ENCODE measurements at places on chromosomes 1 and 21. TPM values are rescaled to one million over a fixed set of nuclear protein-coding genes. Genes with fewer than 3 reads are reported as not detected.
A peak's percentile ranks its signal among the peaks of the same experiment; 100 is the strongest.

DNA sequence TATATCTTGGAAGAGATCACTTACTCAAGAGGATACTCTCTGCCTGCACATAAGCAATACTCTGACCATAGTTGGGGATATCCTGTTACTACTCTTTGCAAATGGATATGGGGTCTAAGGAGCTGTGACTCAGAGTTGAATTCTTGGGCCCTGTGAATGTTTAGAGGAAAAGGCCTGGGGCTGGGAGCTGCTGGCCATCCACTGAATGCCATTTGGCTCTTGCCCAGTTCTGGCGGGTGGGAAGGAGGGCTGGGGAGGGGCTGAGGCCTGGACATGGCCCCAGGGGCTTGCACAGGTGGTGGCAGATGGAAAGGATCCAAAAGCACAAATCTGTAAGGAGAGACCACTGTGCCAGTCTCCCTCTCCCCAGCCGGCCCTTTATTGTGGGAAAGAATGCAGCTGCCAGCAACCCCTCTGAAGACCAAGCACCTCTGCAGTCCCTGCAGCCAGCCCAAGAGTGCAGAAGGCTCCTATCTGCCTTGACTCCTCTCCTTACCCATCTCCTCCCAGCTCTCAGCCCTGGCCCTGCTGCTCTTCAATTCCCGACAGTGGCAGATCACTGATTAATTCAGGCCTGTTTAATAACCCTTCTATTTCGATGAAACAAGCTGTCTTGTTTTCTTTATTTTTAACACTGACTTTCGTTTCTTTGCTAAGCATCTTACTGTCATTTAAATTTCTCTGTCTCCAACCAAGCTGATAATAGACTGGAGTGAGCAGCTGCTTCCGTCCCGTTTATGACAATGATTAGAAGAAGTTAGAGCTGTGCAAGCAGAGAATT is 12.1 kb downstream of the PLXNA2 start:
- no peak for DNase-seq

DNA sequence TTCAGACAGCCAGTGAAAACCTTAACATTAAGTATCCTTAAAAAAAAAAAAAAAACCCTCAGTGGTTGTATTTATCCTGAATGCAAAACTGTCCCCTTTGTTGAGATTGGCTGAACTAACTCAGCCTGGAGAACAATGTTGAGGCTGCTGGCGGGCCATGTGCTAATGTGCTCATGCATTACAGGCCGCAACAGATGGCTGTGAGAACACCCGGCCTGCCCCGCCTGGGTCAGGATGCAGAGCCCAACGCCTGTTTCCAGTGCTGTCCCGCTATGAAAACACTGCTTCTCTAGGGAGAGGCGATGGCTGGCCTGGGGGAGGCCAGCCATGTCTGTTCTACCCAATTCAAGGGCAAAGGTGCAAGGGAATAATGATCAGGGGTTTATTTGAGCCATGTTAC is 13.8 kb downstream of the OLIG2 start:
- no peak for DNase-seq

- DNase-seq: no peak
Observed at GRCh38 chr1:119871881-119872280, 24.4 kb downstream of the ADAM30 start.

- peak; percentile 59 for DNase-seq
Observed at GRCh38 chr1:209072481-209072880, 511.0 kb upstream of the CAMK1G start.

BSND gene
- polyA plus RNA-seq: not detected

PLA2G2F gene
- 0.06 TPM for polyA plus RNA-seq

RGS16 gene
- polyA plus RNA-seq: 0.10 TPM

All from foreskin keratinocyte (primary cell).